ENCODE measurements at places on chromosomes 2 and 18.

DNA sequence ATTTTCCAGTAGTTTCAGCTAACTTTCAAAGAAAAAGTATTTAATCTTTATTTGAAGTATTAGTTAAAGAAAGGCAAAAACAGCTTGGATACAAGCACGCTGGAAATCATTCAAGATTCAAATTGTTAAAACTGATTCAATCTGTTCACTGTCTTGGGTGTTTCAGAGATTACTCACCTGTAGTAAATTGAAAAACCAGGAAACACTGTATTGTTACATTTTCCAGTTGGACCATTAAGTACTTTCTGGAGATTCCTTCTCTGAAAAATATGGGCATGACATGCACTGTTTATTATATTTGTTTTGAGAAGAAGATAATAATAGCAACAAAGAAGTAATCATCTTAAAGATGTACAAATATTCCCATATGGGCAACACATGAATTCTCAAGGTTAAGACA, 196.1 kb downstream of the UBE2E3 start:
- no peak for DNase-seq

- peak; percentile 38 for DNase-seq
Observed at GRCh38 chr2:48755473-48755872, at the start of gene LHCGR. Gene LHCGR, minus strand, starts transcription at chr2:48755724. Its CDS starts 53 bp downstream, at chr2:48755671.

DNA sequence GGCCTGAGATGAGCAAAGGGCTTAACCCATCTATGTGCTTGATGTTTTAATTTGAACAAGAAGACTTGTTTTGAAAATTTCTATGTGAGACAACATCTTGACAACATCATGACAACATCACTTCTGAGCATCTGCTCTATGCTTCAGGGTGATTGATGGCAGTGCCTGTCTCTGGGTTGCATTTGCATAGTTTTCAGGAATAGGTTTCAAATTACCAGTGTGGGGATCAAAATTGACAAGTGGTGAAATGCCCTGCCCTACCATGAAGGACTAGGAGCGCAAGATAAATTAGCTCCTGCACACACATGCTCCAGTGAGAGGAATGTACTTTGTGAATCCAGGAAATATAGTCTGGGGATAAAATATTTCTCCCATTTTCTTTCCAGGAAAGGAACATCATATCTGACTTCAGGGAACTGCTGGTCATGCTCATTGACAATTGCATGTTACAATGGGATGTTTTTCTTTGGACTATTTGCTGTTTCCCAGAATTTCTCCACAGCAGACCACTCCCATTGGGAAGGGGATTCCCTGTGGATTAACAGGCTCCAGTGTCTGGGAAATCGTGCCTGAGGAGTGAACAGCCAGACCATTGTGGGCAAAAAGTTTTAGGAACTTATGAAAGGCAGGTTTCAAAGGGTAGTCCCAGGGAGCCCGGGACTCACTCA, 45.3 kb upstream of the IL1R2 start:
- DNase-seq = no peak

- DNase-seq = no peak
Observed at GRCh38 chr2:76008001-76008702, 297.4 kb upstream of the GCFC2 start.

DNA sequence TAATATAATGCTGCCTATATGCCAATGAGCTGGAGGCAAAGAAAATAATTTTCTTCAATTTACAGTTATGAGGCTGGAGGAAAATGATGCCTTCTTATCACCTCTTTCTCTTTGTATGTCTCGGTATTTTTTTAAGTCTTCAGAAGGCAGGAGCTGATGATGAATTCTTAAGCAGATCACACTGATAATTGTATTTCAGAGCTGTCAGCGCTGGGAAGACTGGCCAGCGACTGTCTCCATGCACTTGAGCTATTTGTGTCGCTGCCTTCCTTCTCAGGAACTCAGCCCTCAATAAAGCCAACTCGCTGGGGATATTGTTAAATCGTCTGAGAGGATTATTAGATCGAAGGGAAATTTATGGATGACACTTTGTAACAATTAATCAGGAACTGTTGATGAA, 40.3 kb downstream of the PTGR3 start:
- DNase-seq = no peak

Measured in kidney (tissue), 22 donors.